Activated CD4-positive, alpha-beta T cell treated with anti-CD3 and anti-CD28 coated beads, Interleukin-2, amount 50 U/mL, for 24 hours (primary cell): ENCODE measurements at places on chromosomes 12 and 14.
A peak's percentile ranks its signal among the peaks of the same experiment; 100 is the strongest.

DNA sequence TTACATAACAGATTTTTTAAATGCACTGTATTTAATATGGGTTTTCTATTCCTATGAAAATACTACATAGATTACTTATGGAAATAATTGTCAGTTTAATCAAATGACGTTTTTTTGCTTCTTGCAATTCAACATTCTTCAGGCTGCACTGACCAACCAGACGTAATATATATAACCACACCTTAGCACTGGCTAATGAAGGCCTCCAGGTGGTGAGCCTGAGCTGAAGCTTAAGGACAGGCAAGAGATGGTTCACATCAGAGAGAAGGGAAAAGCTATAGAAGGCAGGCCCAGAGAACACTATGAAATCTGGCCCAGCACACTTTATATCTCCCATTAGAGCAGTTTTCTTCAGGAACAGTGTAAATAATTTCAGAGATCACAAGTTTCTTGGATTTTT, 2.8 kb upstream of the MDGA2 start:
- no peak for DNase-seq

DNA sequence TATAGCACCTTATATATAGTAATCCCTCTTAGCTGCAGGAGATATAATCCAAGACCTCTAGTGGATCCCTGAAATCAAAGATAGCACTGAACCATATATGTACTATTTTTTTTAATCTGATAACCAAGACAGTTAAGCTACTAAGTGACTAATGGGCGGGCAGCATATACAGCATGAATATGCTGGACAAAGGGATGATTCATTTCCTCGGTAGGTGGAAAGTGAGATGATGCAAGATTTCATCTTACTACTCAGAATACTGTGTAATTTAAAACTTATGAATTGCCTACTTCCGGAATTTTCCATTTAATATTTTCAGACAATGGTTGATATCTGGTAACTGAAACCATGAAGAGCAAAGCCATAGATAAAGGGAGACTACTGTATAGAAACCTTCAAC, 36.2 kb downstream of the PRMT8 start:
- no peak for DNase-seq

- peak; percentile 64 for DNase-seq
Observed at GRCh38 chr12:119938049-119938667, 50.9 kb upstream of the BICDL1 start.

GRCh38 chr12:120228291-120229070, 27.6 kb upstream of the RPLP0 start:
- peak; percentile 73 for DNase-seq

GRCh38 chr12:95593266-95593871, 42.1 kb upstream of the USP44 start:
- DNase-seq = no peak

GRCh38 chr14:23299211-23299957, 3.3 kb downstream of the PPP1R3E start:
- no peak for DNase-seq

- no peak for DNase-seq
Observed at GRCh38 chr12:114682785-114683708, 928 bp downstream of the TBX3 start.

DNA sequence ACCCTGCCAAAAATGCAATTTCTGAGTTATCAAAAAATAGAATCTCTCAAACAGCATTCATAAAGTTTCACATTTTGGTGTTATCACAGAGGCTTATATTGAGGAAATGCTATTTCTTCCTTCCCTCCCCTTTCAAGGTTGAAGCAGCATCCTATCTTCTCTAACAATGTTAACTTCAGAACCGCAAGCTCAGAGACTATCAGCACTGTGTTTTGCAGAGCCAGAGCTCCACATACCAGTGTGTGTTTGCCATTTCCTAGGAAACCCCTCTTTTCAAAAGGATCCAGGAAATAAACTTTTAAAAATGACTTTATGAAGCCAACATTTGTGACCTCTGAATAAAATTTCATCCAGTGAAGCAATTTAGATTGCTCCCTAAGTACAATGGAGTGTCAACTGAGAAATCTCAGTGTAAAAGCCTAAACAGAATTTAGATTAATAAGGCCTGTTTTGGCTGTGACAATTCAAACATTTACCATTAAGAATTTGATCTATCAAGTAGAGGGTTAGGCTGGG, 332.6 kb downstream of the NOVA1 start:
- DNase-seq = no peak

- no peak for DNase-seq
Observed at GRCh38 chr12:104006929-104007328, 41.3 kb downstream of the TDG start.

- no peak for DNase-seq
Observed at GRCh38 chr12:56115329-56115728, 1.1 kb upstream of the RPL41 start.

- DNase-seq = no peak
Observed at GRCh38 chr14:38944691-38945090, 158.3 kb downstream of the SEC23A start.

DNA sequence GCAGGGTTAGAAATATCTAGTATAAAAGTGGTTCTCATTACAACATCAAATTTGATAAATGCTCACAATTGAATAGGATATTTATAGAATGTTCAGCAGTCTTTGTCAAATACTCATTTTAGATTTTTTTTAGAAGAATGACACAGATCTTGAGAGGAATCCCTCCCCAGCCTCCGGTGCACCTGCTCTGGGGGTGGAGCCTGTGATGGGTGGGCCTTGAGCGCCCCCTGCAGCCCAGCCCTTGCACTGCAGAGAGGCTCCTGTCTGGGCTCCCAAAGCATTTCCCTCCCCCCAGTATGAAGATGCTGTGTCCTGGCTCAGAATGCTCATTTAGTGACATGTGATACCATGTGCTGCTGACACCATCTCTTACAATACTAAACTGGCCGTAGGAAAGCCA, 792.3 kb downstream of the TMEM121 start:
- DNase-seq = peak; percentile 41

DNA sequence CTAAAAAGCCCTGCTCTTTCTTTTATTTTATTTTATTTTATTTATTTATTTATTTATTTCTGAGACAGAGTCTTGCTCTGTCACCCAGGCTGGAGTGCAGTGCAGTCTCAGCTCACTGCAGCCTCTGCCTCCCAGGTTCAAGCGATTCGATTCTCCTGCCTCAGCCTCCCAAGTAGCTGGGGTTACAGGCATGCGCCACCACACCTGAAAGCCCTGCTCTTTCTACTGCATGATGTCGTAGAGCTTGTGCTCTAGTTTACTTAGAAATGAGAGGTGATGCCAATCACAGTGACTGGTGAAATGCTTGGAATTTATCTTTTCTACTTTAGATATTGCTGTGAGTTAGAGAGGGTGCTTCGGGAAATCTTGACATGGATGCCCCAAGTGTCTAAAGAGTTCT, 54.5 kb downstream of the DAD1 start:
- no peak for DNase-seq

- no peak for DNase-seq
Observed at GRCh38 chr12:104360983-104361707, 57.6 kb downstream of the EID3 start.

GRCh38 chr12:114895827-114896226, 211.9 kb upstream of the TBX3 start:
- DNase-seq = no peak

GRCh38 chr12:64456119-64456518, 4.2 kb downstream of the TBK1 start:
- DNase-seq = no peak

GRCh38 chr12:117279606-117280005, 81.8 kb downstream of the NOS1 start:
- no peak for DNase-seq
